ENCODE measurements at places on chromosomes 11 and 22. TPM values are rescaled to one million over a fixed set of nuclear protein-coding genes. Genes with fewer than 3 reads are reported as not detected.

Gene ANO1
- total RNA-seq = not detected

Gene ADORA2A
- total RNA-seq = 15.9 TPM

Gene JHY
- total RNA-seq = 2.9 TPM

Gene BTG4
- not detected for total RNA-seq

Gene SLC25A45
- total RNA-seq = 0.25 TPM

Gene DRG1
- 64.1 TPM for total RNA-seq

Gene C11orf42
- not detected for total RNA-seq

Gene MAPK8IP2
- 143 TPM for total RNA-seq

Gene CHRDL2
- not detected for total RNA-seq

Gene NPAS4
- total RNA-seq = 0.78 TPM

Gene OR5B21
- not detected for total RNA-seq

Gene TEX12
- total RNA-seq = not detected

Gene CATSPER1
- not detected for total RNA-seq

Gene OR5L1
- not detected for total RNA-seq

Gene CALCA
- total RNA-seq = not detected

Gene C22orf42
- total RNA-seq = not detected

Gene ELF5
- total RNA-seq = not detected

Gene APOL4
- total RNA-seq = not detected

Gene GPR83
- 2.9 TPM for total RNA-seq

Gene ETS1
- 1.0 TPM for total RNA-seq

Gene DGCR6
- total RNA-seq = 11.7 TPM

Gene TRIM48
- total RNA-seq = not detected

Gene ENTHD1
- not detected for total RNA-seq

Gene THY1
- 22.0 TPM for total RNA-seq

Gene OR51B6
- not detected for total RNA-seq

Gene JOSD1
- 51.0 TPM for total RNA-seq

Gene ANO9
- 1.8 TPM for total RNA-seq

Gene SMPD1
- 38.5 TPM for total RNA-seq

Gene OR5A1
- total RNA-seq = not detected

Gene CEND1
- total RNA-seq = 58.7 TPM

Gene SCUBE2
- total RNA-seq = 2.5 TPM

Gene TBC1D10A
- total RNA-seq = 5.0 TPM

Gene SLC6A5
- 0.05 TPM for total RNA-seq

Gene BIK
- 17.3 TPM for total RNA-seq

Gene YAP1
- total RNA-seq = 1.3 TPM

Gene MUS81
- 114 TPM for total RNA-seq

Gene OR8J1
- not detected for total RNA-seq

Gene ZNF408
- total RNA-seq = 10.6 TPM

Gene FXYD2
- total RNA-seq = 0.44 TPM

Gene RBMXL2
- total RNA-seq = not detected

Gene MS4A14
- total RNA-seq = not detected

Gene KCNE3
- total RNA-seq = not detected

Gene IGSF9B
- total RNA-seq = 209 TPM

Gene PKDREJ
- not detected for total RNA-seq

Gene RAG1
- total RNA-seq = 0.39 TPM

Data from glutamatergic neuron (in vitro differentiated cells).